Stimulated activated CD8-positive, alpha-beta memory T cell treated with anti-CD3 and anti-CD28 coated beads, Interleukin-2, amount 100 ng/mL, for 1 hour (primary cell): ENCODE measurements at places on chromosomes 7 and 10.

- DNase-seq, result no peak
Observed at GRCh38 chr10:82378146-82378545, 503.2 kb downstream of the NRG3 start.

GRCh38 chr10:72348282-72348681 is 6.4 kb downstream of the DNAJB12 start:
- no peak for DNase-seq

DNA sequence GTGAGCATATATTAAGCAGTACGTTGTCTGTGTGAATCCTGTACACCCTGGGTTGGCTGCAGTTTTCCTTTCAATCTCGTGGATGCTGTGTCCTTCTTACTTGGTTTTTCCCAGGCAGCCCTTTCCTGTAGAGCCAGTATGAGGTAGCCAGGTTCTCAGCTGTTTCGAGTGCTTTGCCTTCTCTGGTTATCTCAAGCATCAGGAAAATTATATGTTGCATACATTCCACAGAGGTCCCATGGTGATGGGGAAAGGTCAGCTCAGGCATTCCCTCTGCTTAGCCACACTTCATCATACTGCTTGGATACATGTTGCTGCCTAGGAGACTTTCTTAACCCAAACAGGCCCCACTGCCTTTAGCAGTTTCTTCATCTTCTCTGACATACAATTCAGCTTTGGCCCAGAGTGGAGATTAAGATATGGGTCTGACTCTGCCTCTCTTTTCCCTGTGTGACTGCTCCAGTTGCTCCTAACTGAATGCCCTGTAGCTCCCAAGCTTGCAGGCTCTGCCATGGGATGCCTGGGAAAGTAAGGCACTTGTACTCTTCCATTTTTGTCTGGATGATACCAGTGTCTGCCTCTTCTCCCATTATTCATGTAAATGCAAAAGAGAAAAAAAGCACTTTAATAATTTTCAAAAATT is 11.3 kb downstream of the GNAI1 start:
- DNase-seq, result no peak

DNA sequence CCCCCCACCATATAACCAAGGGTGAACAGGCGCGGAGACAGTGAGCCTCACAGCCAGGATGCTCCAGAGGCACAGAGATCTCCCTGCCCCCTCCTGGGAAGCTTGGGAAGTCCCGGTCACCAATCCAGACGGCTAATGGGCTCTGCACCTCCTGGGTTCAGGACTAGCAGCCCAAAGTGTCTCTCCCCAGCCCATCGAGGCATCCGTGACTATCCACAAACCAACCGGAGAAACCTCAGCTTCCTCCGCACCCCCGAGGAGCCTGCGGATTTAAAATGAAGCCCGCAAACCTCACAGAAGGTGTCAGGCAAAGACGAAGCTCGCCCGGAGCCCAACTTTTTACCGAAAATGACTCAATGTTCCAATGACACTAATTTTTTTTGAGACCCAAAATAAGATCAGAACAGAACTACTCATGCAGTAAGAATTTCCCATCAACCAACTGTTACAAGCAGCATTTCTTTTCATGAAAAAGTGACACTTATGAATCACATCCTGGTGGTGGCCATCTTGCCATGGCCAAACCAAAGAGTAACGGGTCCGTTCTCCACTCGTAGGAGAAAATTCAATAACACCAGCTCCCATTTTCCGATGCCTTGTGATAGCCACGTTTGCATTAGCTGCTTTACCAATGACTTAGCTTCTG is 6.0 kb downstream of the PDGFA start:
- no peak for DNase-seq

DNA sequence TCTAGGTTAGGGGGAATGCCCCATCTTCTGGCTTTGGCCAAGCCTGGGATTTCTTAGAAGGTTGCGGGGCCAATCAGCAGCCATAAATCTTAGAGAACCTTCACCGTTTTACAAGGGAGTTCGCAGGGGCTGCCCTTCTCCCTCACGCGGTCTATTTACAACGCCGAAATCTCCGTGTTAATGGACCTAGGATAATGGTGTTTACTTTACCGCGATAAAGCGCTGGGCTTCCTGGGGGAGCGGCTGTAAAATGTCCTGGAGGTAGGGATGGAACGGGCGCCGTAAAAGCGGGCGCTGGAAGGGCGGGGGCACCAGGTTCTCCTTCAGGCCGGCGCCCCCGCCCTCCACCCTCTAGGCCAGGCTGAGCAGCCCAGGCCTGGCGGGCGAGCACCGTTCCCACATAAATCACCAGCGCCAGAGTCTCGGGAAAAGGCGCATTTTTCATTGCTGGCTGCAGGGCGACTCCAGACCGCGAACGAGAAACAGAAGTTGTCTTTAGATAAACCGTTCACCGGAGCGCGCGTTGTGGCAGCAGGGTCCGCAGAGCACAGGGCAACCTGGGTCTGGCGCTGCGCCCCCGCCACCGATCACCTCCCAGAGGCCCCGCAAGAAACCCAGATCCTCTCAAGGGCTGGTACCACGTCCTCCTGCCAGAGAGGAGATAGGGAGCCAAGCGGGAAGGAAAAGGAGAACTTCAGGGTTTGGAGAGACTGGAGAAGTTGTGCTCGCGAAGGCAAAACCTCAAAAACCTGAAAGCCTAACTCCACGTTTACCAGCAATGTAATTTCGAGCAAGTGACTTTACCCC is 12.5 kb upstream of the NKX2-3 start:
- no peak for DNase-seq

- DNase-seq, result no peak
Observed at GRCh38 chr7:7867846-7868571, 100.6 kb upstream of the GLCCI1 start.

DNA sequence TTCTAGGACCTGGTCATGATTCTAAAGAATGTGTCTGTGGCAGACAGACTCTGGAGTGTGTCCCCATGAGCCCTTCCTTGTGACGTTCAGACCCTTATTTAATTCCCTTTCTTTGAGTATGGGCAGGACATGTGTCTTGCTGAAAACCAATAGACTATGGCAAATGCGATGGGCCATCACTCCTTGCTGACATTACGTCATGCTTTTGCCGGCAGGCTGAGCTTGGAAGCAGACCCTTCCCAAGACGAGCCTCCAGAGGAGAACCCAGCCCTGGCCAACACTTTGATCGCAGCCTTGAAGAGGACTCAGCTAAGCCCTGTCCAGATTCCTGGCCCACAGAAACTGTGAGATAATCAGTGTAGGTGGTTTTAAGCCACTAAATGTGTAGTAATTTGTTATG is 18.4 kb upstream of the TMEM236 start:
- no peak for DNase-seq
